ENCODE measurements at places on chromosomes 13 and 19. TPM values are rescaled to one million over a fixed set of nuclear protein-coding genes. Genes with fewer than 3 reads are reported as not detected.

DNA sequence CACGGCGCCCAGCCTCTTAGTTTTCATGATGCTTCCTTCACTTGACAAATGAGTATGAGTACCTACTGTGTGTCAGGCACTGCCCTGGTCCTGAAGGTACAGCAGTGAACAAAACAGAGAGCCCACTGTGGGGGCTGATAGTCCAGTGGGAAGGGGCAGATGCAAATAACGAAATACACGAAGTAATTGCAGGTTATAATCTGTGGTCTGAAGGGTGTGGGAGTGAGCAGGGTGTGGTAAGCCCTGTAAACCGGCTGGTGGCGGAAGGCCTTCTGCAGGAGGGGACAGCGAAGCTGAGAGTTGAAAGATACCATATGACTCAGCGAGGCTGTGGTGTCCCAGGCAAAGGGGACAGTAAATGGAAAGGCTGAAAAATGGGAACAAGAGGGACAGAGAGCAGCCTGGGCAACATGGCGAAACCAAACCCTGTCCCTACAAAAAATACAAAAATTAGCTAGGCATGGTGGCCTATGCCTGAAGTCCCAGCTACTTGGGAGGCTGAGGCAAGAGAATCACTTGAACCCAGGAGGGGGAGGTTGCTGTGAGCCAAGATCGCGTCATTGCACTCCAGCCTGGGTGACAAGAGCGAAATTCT lies 60.5 kb downstream of the MAP4K1 start:
- H3K36me3 ChIP-seq: no peaks in the 10 kb centered on the region
- no peaks in the 10 kb centered on the region for H3K27me3 ChIP-seq
- H3K4me3 ChIP-seq: no peak overlapping the region
- no peak overlapping the region for H3K27ac ChIP-seq
- DNase-seq: no peak
- H3K4me1 ChIP-seq: peaks cover 19% of the 10 kb centered on the region

GRCh38 chr19:15466851-15467733 lies 2.7 kb upstream of the RASAL3 start:
- H3K27ac ChIP-seq: peak overlapping the region; percentile 36
- no peaks in the 10 kb centered on the region for H3K4me1 ChIP-seq
- H3K36me3 ChIP-seq: no peaks in the 10 kb centered on the region
- peaks cover 11% of the 10 kb centered on the region for H3K27me3 ChIP-seq
- no peak for DNase-seq
- H3K4me3 ChIP-seq: no peak overlapping the region

- no peak overlapping the region for H3K27ac ChIP-seq
- no peak overlapping the region for H3K4me3 ChIP-seq
- H3K27me3 ChIP-seq: peaks cover 44% of the 10 kb centered on the region
- peaks cover 6% of the 10 kb centered on the region for H3K4me1 ChIP-seq
Observed at GRCh38 chr19:39307046-39307821, 11.0 kb downstream of the IFNL1 start.

DNA sequence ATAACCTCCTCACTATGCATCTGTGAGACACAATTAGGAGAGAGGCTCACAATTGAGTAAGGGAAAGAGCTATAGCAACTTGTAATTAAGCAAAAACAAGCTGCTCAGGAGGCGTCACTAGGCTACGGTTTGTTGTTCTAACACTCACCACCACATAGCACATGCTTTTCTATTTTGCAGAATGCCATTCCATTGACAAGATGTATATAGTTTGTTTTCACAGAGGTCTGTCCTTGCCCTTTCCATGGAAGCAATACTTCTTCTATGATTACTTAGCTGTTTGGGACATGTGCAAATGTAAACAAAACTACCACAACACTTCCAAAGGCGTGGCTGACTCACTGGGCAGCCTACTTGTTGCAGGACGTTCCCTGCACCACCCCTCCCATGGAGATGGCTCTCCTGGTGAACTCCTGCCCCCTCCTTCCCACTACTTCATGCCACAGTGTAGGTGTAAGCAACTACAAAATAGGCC lies 33.9 kb upstream of the FAM216B start:
- H3K27me3 ChIP-seq: no peaks in the 10 kb centered on the region
- H3K4me3 ChIP-seq: no peak overlapping the region
- H3K4me1 ChIP-seq: peaks cover 17% of the 10 kb centered on the region

- H3K27me3 ChIP-seq: no peaks in the 10 kb centered on the region
- DNase-seq: no peak
- H3K4me3 ChIP-seq: no peak overlapping the region
- peaks cover 11% of the 10 kb centered on the region for H3K36me3 ChIP-seq
- H3K27ac ChIP-seq: no peak overlapping the region
Observed at GRCh38 chr19:13091400-13092157, 11.1 kb downstream of the LYL1 start.

DNA sequence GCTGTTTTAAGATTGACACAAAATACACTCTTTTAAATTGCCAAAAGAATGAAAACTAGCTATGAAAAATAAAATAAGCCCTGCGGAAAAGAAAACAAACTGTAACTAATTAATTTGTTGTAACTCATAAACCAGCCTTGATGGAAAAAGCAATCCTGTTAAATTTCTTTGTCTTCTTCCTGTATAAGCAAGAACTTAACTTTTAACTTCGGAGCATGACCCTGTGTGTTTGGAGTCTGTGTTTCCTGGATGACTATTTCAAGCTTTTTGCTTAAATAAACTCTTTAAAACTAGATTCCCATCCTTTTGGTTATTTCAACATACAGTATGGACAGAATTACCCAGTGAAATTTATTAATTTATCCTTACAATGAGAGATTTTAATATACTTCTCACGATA lies 122.6 kb downstream of the TNFRSF19 start:
- H3K36me3 ChIP-seq: no peaks in the 10 kb centered on the region
- H3K4me1 ChIP-seq: no peaks in the 10 kb centered on the region
- H3K27me3 ChIP-seq: no peaks in the 10 kb centered on the region
- no peak overlapping the region for H3K4me3 ChIP-seq

- peaks cover 15% of the 10 kb centered on the region for H3K4me1 ChIP-seq
- no peaks in the 10 kb centered on the region for H3K27me3 ChIP-seq
- H3K4me3 ChIP-seq: peak within 1 kb of the TSS; percentile 94
Observed at GRCh38 chr19:12806242-12807081, at the start of gene RNASEH2A. RNASEH2A (plus strand) TSS chr19:12806584; CDS start chr19:12806674, 90 bp downstream.

DNA sequence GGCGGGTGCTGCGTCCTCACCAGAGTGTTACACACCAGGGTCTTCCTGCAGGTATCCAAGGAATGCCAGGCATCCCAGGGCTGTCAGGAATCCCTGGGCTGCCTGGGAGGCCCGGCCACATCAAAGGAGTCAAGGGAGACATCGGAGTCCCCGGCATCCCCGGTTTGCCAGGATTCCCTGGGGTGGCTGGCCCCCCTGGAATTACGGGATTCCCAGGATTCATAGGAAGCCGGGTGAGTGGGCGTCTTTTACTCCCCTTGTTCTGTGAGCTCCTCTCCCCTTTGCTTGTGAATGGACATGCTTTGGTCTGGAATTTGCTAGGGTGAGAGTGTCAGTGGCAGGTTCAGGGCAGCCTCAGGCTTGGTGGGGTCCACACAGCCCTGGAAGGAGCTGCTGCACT lies 75.9 kb downstream of the RAB20 start:
- DNase-seq: no peak
- H3K4me1 ChIP-seq: no peaks in the 10 kb centered on the region
- peaks cover 14% of the 10 kb centered on the region for H3K36me3 ChIP-seq
- no peak overlapping the region for H3K27ac ChIP-seq
- H3K27me3 ChIP-seq: no peaks in the 10 kb centered on the region

DNA sequence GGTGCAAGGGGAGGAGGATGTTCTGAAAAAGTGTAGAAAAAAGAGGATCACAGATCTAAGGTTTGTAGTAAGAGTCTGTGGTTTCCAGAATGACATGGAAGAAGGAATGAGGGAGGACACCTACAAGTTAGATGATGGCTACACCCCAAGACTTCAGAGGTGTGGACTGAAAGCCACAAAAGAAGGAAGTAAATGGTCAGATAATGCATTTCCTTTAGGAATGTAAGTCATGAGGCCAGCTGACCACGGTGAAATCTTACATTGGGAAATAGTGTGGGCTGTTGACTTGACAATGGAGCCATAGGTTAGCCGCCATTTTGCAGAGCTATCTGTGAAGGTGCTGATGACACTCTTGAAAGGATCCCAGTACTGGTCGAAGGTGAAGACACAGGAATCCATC lies 25.3 kb upstream of the FBXO27 start:
- no peaks in the 10 kb centered on the region for H3K27me3 ChIP-seq
- DNase-seq: no peak

GRCh38 chr13:32731576-32731975 lies 145.3 kb downstream of the PDS5B start:
- no peak overlapping the region for H3K4me3 ChIP-seq
- H3K27ac ChIP-seq: peak overlapping the region; percentile 46
- H3K4me1 ChIP-seq: peaks cover 38% of the 10 kb centered on the region
- peak; percentile 62 for DNase-seq
- no peaks in the 10 kb centered on the region for H3K27me3 ChIP-seq
- H3K36me3 ChIP-seq: no peaks in the 10 kb centered on the region

DNA sequence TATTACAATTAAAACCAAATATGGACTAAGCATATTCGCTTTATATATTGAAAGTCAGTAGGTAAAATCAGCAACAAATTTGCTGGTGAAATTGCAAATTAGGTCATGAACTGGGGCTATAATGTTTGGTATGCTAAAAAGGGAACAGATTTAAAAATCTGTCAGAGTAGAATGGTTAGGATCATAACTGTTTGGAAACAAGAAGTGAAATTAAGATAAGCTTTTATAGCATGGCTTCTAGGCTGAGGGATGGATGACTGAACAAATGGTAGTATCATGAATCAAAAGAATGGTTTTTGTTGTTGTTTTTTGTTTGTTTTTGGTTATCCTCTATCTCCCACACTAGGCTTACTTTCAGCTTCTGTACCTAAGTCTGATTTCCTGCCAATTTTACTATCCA lies 1090.4 kb downstream of the PCDH9 start:
- H3K4me1 ChIP-seq: peaks cover 8% of the 10 kb centered on the region
- no peaks in the 10 kb centered on the region for H3K27me3 ChIP-seq
- no peak for DNase-seq
- H3K4me3 ChIP-seq: no peak overlapping the region
- H3K27ac ChIP-seq: no peak overlapping the region

DNA sequence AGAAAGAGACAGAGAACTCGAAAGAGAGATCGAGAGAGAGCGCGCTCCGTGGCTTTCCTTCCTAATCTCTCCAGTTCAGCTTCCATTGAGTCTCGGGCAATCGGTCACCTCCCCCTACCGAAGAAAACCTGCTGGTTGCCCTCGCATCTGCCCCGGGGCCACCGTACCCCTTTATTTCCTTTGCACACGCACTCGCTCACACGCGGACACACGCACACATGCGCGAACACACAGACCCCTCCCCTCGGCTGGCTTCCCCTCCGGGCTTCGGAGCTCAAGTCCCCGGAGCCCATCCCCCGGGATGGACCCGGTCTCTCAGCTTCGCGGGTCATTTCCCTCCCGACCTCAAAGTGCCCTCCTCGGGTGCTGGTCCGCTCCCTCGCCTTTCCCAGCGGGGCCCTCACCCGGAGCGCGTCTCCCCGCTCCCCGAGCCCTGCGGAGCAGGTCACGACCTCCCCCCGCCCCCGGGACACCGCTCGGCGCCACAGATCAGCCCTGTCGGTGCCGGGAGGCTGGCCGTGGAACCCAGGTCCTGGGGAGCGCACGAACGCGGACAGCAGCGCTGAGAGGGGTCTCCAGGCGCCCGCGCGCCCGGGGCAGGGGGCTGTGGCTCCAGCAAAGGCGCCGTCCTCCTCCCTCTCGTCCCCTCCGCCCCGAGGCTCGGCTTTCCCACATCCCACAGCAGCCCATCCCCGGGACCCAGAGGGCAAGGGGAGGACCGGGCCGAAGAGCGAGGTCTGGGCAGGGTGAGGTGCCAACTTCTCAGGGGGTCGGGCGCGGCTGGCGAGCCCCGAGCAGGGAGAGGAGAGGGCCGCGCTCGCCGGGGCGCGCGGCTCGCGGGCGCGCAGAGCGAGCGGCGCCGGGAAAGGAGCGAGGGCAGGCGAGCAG lies 1.8 kb downstream of the DACH1 start:
- H3K27ac ChIP-seq: no peak overlapping the region
- DNase-seq: no peak
- H3K4me3 ChIP-seq: no peak overlapping the region
- peaks cover 97% of the 10 kb centered on the region for H3K27me3 ChIP-seq

DNA sequence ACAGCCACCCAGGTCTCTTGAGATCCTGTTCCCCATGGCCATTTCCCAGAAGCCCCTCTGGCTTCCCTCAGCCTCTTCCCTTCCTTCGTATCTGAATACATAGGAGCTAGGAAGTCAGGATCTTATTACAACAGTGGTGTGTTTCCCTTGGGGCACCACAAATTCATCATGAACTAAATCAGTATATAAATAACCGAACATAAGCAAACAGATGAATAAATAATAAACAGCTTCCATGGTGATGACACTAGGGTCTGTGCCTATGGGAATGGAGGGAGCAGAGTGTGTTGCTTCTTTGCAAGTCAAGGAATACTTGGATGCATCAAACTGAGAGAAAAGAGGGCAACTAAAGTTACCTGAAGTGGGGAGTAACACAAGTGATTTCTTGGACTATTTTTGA lies 527.6 kb downstream of the LMO7 start:
- no peak overlapping the region for H3K27ac ChIP-seq
- H3K36me3 ChIP-seq: no peaks in the 10 kb centered on the region
- no peak for DNase-seq
- H3K27me3 ChIP-seq: no peaks in the 10 kb centered on the region
- no peak overlapping the region for H3K4me3 ChIP-seq

GRCh38 chr19:8641908-8642547 lies 11.6 kb downstream of the NFILZ start:
- DNase-seq: peak; percentile 52
- no peak overlapping the region for H3K27ac ChIP-seq
- H3K4me3 ChIP-seq: no peak overlapping the region
- no peaks in the 10 kb centered on the region for H3K27me3 ChIP-seq
- peaks cover 5% of the 10 kb centered on the region for H3K4me1 ChIP-seq

DNA sequence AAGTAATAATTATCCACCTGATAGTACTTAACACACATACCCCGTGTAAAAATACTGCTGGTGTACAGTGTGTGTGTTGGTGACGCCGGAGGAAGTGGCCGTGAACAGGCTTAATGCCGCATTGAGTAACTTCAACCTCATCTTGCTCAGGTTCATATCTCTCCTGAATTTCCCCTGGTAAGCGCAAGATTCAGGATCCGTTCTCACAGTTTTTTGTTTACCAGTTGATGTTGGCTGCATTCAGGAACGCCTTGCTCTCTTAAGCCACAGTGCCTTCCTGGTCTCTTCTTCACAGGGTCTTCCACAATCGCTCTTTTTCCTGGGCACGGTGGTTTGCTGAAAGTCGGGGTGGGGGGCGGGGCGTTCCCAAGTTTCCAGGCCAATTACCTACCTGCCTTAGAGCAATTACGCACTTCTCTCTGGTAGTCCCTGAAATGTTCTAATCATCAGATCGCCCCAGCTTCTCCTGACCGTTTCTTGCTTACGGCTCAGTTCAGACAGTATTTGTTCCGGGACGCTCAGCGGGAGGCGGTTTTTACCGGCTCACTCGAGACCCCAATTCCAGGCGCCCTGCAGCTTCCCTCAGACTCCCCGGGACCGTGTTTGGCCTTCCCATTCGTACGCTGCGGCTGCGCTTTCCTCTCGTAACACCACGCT lies 706 bp upstream of the DNAJC3 start:
- peaks cover 45% of the 10 kb centered on the region for H3K4me1 ChIP-seq
- peaks cover 15% of the 10 kb centered on the region for H3K36me3 ChIP-seq
- peak; percentile 75 for DNase-seq
- peak overlapping the region; percentile 94 for H3K27ac ChIP-seq
- no peaks in the 10 kb centered on the region for H3K27me3 ChIP-seq
- peak overlapping the region; percentile 90 for H3K4me3 ChIP-seq

The RNF6 gene
- 86.7 TPM for total RNA-seq

The THOP1 gene
- total RNA-seq: 93.7 TPM

The RETN gene
- not detected for total RNA-seq

The TINCR gene
- total RNA-seq: 0.21 TPM
